ENCODE measurements at places on chromosomes 5 and 9.

- no peak for DNase-seq
- no peak overlapping the region for H3K4me3 ChIP-seq
- no peaks in the 10 kb centered on the region for H3K36me3 ChIP-seq
- no peaks in the 10 kb centered on the region for H3K27me3 ChIP-seq
- no peak overlapping the region for H3K27ac ChIP-seq
These were observed 16.2 kb downstream of the PRKAA1 start for GRCh38 chr5:40781843-40782409.

GRCh38 chr5:57311251-57311650 is 137.4 kb downstream of the GPBP1 start:
- H3K4me1 ChIP-seq: no peaks in the 10 kb centered on the region
- H3K4me3 ChIP-seq: no peak overlapping the region
- no peak for DNase-seq

- no peaks in the 10 kb centered on the region for H3K27me3 ChIP-seq
- H3K27ac ChIP-seq: no peak overlapping the region
- H3K36me3 ChIP-seq: no peaks in the 10 kb centered on the region
- DNase-seq: no peak
- H3K4me1 ChIP-seq: no peaks in the 10 kb centered on the region
These were observed 123.0 kb upstream of the KCNN2 start for GRCh38 chr5:114238771-114239313.

GRCh38 chr5:173745557-173745956 is 129.1 kb upstream of the BOD1 start:
- no peak for DNase-seq
- H3K27ac ChIP-seq: no peak overlapping the region
- no peaks in the 10 kb centered on the region for H3K4me1 ChIP-seq
- no peak overlapping the region for H3K4me3 ChIP-seq

DNA sequence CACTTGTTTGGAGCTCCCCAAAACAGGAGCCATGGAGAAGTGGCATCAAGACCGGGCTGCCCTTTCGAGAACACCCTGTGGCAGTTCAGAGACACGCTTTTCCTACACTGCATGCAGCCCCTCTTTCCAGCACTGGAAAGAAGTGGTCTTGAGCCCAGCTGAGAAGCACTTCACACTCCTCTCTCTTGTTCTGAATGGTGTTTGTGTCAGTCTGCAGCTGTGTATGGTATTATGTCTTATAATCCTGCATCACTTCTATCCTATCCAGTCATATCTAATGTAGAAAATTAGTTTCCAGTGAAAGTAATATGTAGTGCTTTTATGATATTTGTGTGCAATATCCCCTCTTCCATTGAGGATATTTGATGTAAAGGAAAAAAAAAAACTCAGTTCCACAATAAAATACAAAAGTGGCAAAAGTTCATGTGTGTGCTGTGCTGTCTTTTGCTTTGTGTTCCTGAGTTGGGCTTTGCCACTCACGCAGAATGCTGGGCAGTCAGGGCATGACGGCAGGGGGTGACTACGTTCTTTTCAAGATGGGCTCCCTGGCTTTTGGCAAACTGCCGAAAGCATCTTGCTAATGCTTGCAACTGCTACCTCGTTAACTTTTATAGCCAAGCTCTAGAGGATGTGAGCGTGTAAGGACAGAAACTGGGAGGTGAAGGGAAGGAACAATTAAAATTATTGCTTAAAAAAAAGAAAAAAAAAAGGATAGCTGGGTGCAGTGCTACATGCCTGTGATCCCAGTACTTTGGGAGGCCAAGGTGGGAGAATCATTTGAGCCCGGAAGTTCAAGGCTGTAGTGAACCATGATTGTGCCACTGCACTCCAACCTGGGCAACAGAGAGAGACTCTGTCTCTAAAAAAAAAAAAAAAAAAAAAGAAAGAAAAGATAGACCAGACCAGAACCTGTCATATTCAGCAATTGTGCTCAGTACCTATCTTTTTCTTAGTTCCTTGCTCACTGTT is 102.2 kb downstream of the MAP1B start:
- no peak overlapping the region for H3K27ac ChIP-seq
- H3K27me3 ChIP-seq: no peaks in the 10 kb centered on the region
- DNase-seq: peak; percentile 13

Data from keratinocyte (primary cell).